ENCODE measurements at places on chromosomes 11 and 22. TPM values are rescaled to one million over a fixed set of nuclear protein-coding genes. Genes with fewer than 3 reads are reported as not detected.

- H3K27me3 ChIP-seq: no peaks in the 10 kb centered on the region
- peak overlapping the region; percentile 49 for H3K4me3 ChIP-seq
- DNase-seq: peak; percentile 84
- peak overlapping the region; percentile 97 for H3K27ac ChIP-seq
- no peaks in the 10 kb centered on the region for H3K36me3 ChIP-seq
Measured at GRCh38 chr11:44564670-44565210, 723 bp upstream of the CD82 start.

- H3K4me1 ChIP-seq: no peaks in the 10 kb centered on the region
- DNase-seq: no peak
- no peak overlapping the region for H3K4me3 ChIP-seq
- no peaks in the 10 kb centered on the region for H3K27me3 ChIP-seq
Measured at GRCh38 chr22:47372111-47372581, 609.7 kb downstream of the TBC1D22A start.

DNA sequence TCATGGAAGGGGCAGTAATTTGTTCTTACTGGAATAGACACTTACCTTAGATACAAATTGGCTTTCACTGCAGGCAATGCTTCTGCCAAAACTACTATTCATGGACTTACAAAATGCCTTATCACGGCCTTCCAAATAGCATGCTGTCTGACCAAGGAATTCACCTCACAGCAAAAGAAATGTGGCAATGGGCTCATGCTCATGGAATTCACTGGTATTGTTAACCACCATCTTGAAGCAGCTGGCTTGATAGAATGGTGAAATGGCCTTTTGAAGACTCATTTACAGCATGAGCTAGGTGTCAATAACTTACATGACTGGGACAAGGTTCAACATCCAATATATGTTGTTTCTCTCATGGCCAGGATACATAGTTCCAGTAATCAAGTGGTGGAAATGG is 21.9 kb downstream of the OR5B21 start:
- no peak overlapping the region for H3K4me3 ChIP-seq
- H3K36me3 ChIP-seq: no peaks in the 10 kb centered on the region
- no peaks in the 10 kb centered on the region for H3K27me3 ChIP-seq
- DNase-seq: no peak
- no peak overlapping the region for H3K27ac ChIP-seq

DNA sequence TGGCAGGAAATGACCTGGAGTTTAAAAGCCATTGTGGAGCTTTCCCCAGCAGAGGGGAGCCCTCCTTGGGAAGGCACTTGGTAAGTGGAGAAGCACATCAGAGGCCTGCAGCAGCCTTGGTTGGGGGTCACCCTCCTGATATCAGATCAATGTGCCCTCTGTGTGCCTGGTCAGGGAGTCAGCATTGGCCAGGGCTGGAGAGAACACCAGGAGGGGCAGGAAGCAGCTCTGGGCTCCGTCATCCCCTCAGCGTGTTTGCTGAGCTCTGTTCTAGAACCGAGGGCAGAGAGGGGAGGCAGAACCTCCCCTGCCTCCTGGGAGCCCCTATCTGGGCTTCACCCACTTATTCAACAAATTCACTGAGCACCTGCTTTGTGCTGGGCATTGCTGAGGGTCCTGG is 846.0 kb downstream of the TBC1D22A start:
- no peaks in the 10 kb centered on the region for H3K4me1 ChIP-seq
- H3K27me3 ChIP-seq: no peaks in the 10 kb centered on the region
- no peak for DNase-seq
- H3K36me3 ChIP-seq: no peaks in the 10 kb centered on the region
- H3K27ac ChIP-seq: no peak overlapping the region

DNA sequence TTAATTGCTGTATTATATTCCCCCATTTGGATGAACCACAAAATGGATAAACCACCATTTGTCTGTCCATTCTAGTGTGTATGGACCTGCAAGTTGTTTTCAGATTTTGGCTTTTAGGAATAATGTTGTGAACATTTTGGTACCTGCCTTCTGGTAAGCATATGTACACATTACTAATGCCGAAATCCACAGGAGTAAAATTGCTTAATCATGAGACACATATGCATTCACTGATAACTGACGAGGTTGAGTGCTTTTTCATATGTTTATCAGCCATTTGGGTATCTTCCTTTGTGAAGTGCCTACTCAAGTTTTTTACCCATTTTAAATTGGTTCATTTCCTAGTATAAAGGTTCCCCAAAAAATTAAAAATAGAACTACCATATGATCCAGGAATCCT is 34.2 kb downstream of the OSBP2 start:
- H3K36me3 ChIP-seq: no peaks in the 10 kb centered on the region
- no peaks in the 10 kb centered on the region for H3K27me3 ChIP-seq
- no peak overlapping the region for H3K27ac ChIP-seq
- no peaks in the 10 kb centered on the region for H3K4me1 ChIP-seq
- no peak for DNase-seq

DNA sequence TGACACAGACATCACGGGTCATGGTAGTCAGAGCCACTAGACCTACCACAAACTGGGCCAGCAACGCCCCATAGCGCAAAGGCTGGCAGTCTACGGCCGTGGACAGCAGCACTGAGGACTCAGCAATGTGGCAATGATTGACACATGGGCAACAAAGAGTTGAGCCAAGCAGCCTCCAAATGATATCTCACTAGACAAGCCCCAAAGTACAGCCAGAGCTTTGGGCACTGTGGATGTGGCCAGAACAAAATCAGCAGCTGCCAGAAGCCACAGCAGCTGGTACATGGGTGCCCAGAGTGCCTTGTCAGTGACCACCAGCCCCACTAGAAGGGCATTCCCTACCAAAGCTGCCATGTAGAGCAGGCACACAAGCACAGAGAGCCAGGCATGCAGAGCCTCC is 11.2 kb upstream of the UBQLNL start:
- H3K4me1 ChIP-seq: no peaks in the 10 kb centered on the region
- no peak overlapping the region for H3K4me3 ChIP-seq
- no peak for DNase-seq
- H3K27me3 ChIP-seq: no peaks in the 10 kb centered on the region

DNA sequence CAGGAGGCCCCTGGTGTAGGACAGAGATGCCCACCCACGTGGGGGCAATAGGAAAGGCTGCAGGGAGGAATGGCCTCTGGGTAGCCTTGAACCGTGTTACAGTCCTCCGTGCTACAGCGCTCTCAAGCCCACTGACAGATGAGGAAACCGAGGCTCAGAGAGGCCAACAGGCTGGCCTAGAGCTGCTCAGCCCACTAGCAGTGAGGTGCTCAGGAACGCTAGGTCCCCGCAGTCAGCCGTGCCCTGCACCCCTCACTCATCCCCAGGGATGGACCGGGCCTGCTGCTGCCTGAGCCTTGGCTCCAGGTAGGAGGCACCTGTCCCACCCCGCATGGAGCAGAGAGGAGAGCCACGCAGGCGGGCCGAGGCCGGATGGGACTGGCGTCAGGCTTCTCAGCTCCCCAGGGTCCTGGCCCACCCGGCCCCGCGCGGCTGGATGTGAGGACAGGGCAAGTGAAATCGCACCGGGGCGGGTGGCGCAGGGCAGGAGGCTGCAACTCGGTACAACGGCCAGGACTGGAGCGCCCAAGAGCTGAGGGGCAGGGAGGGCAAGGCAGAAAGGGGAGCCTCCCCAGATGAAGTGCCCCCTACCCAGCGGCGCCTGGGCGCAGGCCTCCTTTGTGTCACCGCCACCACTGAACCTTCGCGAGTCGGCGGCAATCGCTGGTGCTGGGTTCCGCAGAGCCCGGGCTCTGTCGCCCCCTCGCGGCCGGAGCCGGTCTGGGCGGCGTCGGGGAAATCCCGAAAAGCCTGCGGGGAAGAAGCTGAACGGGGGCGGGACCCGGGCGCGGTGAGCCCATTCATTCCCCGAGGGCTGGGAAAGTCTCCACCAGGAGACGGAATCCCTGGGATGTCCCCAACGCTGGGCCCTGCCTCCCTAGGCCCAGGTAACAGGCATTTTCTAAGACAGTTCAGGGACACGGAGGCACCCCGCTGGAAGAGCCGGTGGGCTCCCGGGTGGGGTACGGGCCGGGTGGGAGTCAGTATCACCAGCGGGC is 8.4 kb upstream of the SLC2A11 start:
- H3K4me1 ChIP-seq: peaks cover 12% of the 10 kb centered on the region
- no peaks in the 10 kb centered on the region for H3K36me3 ChIP-seq
- DNase-seq: peak; percentile 57
- no peak overlapping the region for H3K4me3 ChIP-seq

DNA sequence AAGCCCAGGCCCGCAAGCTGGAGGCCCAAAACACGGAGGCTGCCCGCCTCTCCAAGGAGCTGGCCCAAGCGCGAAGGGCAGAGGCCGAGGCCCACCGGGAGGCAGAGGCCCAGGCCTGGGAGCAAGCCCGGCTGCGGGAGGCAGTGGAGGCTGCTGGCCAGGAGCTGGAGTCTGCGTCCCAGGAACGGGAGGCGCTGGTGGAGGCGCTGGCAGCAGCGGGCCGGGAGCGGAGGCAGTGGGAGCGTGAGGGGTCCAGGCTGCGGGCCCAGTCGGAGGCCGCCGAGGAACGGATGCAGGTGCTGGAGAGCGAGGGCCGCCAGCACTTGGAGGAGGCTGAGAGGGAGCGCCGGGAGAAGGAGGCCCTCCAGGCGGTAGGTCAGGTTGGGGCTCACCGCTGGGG is 4.8 kb downstream of the CCDC88B start:
- no peaks in the 10 kb centered on the region for H3K27me3 ChIP-seq
- peaks cover 5% of the 10 kb centered on the region for H3K4me1 ChIP-seq
- no peak overlapping the region for H3K27ac ChIP-seq
- H3K36me3 ChIP-seq: no peaks in the 10 kb centered on the region

DNA sequence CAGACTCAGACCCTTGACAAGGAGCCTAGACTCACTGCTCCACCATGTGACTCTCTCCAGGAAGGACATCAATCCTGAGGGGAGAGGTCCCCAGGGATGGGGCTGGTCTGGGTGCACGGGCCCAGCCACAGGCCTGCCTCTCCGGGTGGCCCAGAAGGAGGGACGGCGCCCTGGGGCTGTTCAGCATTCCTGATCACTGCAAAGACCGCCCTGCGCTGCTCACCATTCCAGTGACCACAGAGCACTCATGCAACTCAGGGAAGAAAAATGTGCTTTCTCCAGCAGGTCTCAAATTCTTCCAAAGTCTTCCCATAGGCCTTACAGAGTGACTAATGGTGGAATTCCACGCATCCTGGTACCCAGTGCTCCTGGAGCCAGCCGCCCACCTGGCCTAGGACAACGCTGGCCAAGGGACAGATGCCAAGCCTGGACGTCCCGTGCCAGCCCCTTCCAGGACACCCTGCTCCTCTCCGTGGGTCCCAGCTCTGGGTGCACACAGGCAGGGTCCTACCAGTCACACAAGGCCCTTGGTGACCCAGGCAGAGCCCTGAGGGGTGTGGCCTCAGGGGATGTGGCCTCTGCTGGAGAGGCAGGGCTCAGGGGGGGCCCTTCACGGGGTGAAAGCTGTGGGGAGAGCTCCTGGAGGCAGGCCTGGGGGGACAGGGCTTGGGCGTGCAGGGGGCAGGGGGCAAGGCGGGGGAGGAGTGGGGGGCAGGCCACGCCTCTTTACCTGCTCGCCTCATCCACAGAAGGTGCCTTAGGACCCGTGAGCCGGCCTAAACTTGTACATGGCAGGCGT is 178.8 kb downstream of the IGLL1 start:
- peak; percentile 96 for DNase-seq
- no peak overlapping the region for H3K4me3 ChIP-seq
- no peaks in the 10 kb centered on the region for H3K27me3 ChIP-seq
- no peaks in the 10 kb centered on the region for H3K36me3 ChIP-seq
- no peaks in the 10 kb centered on the region for H3K4me1 ChIP-seq

The FXYD2 gene
- total RNA-seq: 0.33 TPM

The IMMP1L gene
- 5.4 TPM for total RNA-seq

The GTSE1 gene
- total RNA-seq: 0.26 TPM

The LGR4 gene
- total RNA-seq: 6.4 TPM

The SERPIND1 gene
- total RNA-seq: not detected

The MMP8 gene
- not detected for total RNA-seq

The WNT11 gene
- 0.51 TPM for total RNA-seq

The SYT9 gene
- total RNA-seq: not detected

The OLFML1 gene
- total RNA-seq: 22.8 TPM

The SMTNL1 gene
- total RNA-seq: not detected
